ENCODE measurements at places on chromosomes 7 and 10. TPM values are rescaled to one million over a fixed set of nuclear protein-coding genes. Genes with fewer than 3 reads are reported as not detected.

GRCh38 chr10:80177781-80178636 lies 27.3 kb downstream of the ANXA11 start:
- DNase-seq, result no peak

DNA sequence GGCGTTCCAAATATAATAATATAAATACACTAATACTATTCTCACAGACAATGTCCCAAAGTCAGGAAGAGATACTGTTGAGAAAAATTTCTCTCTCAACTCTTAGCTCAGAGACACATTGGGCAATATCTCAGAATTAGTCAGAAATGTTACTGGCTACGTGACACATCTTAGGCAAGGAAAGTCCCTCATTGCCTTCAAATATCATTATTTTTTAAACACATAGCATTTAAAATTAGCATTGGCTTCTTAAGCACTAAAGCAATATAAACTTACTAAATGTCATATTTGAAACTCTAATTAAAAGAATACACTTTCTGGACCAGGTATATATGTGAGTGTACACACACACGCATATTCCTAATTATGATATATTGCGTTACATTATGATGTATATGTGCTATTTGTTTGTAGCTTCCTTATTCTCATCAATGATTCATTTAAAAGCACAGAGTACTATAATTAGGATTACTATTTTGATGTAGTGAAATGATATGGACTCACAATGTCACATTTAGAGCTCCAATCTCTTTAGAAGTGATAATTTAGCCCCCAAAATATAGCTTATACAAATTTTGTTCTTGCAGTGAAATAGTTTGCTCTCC lies 255.8 kb downstream of the TWIST1 start:
- no peak for DNase-seq

GRCh38 chr10:125538947-125539731 lies 143.8 kb downstream of the TEX36 start:
- no peak for DNase-seq

PNLIPRP2 gene
- total RNA-seq, result not detected

KAZALD1 gene
- total RNA-seq, result 27.0 TPM

Data from urinary bladder (tissue), 4 donors.